NCI-H2029 treated with DMSO at 0.1 percent for 48 hours (cell line): ENCODE measurements at places on chromosomes 6 and 20.

- DNase-seq = no peak
Observed at GRCh38 chr6:137332637-137333280, 113.6 kb upstream of the IFNGR1 start.

DNA sequence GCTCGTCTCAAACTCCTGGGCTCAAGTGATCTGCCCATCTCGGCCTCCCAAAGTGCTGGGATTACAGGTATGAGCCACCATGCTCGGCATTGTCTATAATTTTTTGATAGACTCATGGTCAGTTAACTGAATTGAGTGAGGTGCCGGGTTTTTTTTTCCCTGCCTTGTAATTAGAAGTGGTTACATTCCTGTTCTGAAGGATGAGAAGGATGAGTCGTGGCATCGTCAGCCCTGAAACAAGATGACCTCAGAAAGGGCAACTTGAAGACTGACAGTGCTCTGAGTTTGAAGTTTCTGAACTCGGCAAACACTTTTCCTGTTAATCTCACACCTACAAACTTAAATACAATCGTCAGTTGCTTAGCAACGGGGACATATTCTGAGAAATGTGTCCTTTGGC lies 158.7 kb upstream of the PDE10A start:
- no peak for DNase-seq

- DNase-seq = no peak
Observed at GRCh38 chr6:129748212-129748900, 38.4 kb upstream of the ARHGAP18 start.

- DNase-seq = no peak
Observed at GRCh38 chr20:43544501-43544900, 14.3 kb upstream of the SGK2 start.

DNA sequence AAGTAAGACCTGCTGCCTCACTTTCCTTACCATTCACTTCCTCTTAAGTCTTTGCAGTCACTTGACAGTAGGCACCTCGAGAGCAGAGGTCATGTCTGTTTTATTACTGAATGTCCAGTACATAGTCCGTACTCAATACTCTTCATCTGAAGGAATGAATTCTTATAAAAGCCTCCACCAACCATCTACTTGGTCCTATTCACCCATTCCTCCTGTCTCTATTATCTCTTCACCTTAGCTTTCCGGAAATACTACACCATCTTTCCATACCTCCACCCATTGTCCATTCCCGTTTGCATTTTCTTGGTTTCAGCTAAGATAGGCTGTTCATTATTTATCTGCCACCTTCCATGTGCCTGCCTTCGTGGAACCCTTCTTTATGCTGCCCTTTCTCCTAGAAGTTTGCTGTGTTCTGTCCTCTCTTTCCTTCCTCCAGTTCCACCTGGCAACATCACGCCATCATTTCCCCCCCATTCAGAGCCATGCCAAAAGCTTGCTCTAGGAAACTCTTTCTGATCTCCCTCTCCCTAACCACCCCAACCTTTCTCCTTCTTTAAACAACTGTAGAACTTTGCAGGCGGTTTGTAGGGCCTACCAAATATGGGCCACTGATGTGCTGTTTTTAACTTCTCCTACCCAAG lies 38.3 kb downstream of the ENPP1 start:
- DNase-seq = no peak

GRCh38 chr20:37526839-37527637 lies 638 bp downstream of the BLCAP start:
- no peak for DNase-seq

DNA sequence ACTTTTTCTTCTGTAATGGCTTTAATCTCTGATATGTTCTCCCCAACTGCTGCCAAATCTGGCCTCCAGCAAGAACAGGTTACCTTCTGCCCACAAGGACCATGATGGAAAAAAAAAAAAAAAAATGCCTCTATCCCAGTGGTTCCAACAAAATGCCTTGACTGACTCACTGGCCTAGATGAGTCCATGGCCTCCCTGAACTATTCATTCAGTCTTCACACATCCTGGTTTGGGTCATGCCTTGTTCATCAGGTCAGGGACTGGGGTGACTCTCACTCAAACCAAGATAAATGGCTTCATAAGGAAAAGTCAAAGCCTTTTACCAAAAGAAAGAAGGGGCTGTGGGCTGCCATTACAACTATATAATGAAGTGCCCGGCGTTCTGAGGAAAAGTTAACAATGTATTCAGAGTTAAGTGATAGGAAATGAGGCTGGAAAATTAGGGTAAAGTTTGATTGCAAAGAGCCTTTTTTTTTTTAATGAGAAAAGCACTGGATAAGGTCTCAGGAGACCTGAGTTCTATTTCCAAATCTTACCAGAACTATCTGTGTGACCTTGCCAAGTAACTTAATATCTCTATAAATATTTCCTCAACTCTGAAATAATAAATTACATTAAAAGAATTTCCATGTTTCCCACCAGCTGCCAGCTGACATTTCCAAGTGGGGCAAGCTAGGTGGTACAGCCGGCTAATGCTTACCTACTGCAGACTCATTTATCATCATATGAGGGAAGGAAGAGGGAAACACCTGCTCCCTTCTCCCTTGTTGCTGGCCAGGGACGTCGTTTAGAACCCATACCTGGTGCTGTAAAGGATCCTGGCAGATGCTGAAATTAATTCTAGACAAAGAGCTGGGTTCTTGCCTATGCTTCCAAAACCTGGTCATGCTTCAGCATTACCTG lies 380.0 kb upstream of the MARCKS start:
- DNase-seq = no peak

DNA sequence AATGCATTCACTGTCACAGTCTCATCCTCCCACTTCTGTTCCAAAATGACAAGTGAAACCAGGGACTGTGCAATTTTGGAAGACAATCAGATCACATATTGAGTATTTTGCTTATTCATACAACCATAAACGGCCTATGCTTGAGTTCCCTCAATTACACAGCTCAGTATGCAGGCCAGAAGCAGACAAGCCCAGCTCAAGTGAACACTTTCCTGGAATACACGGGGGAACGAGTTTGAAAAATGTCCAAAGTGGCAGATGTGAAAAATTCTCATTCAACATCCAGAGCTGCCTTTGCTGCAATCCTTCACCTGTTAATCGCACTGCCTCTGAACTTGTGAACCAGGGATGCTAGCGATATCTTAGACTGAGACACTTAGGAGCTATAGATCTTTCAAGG lies 190.2 kb downstream of the COL9A1 start:
- DNase-seq = no peak

DNA sequence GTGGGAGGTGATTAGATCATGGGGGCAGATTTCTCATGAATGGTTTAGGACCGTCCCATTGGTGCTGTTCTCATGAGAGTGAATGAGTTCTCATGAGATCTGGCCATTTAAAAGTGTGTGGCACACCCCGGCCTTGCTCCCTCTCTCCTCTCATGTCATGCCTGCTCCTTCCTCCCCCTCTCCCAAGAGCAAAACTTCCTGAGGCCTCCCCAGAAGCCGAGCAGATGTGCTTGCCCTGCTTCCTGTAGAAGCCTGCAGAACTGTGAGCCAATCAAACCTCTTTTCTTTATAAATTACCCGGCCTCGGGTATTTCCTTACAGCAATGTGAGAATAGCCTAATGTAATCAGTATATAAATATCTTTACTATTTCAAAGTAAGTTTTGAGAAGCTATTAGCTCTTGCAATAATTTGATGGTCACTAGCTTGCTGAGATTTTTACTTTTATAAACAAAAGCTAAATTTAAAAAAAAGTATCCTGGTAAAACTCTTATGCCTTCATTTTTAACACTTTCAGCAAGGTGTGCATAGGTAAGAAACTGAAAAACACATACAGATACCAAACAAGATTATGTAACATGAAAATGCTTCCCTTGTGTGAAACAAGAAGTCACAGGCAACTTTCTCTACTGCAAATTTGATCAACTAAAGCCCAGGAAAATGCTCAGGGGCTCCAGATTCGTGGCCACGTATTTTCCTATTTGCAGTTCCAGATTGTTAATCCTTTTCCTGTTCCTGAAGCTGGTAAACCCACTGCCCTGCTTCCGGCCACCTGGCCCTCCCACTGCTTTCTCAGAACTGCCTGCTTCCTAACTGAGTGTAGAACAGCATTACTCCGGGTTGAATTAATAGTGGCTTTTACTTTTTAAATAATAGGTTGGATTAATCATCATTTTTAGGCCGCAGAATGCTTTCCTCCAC lies 395.1 kb upstream of the CNR1 start:
- DNase-seq = no peak

DNA sequence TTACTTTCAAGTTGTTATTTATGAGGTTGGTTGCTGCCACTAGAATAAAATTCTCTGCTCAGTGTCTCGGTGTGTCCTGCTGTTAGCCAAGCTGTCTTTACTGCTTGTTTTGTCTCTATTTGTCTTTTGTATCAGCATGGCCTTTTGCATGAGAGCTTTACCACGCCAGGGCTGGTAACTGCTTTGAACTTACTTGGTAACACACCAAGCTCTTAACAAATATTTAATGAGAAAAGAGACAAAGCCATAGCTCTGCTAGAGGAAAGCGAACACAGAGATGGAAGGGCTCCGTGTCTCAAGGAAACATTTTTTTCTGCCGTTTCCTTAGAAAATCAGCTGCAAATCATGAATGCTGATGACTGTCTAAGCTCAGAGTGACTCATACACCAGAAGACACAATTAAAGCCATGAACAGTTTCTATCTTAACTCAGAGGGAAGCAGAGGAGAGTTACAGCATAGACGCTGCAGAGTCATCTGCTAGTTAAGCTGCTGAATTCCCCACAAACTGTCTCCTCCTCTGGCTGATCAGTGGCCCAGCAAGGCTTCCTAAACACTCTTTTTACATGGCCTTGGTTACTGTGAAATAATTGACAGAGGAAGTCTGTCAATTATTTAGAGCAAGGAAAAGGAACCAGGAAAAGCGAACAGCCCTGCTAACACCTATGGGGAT lies 44.8 kb downstream of the AGPAT4 start:
- no peak for DNase-seq

DNA sequence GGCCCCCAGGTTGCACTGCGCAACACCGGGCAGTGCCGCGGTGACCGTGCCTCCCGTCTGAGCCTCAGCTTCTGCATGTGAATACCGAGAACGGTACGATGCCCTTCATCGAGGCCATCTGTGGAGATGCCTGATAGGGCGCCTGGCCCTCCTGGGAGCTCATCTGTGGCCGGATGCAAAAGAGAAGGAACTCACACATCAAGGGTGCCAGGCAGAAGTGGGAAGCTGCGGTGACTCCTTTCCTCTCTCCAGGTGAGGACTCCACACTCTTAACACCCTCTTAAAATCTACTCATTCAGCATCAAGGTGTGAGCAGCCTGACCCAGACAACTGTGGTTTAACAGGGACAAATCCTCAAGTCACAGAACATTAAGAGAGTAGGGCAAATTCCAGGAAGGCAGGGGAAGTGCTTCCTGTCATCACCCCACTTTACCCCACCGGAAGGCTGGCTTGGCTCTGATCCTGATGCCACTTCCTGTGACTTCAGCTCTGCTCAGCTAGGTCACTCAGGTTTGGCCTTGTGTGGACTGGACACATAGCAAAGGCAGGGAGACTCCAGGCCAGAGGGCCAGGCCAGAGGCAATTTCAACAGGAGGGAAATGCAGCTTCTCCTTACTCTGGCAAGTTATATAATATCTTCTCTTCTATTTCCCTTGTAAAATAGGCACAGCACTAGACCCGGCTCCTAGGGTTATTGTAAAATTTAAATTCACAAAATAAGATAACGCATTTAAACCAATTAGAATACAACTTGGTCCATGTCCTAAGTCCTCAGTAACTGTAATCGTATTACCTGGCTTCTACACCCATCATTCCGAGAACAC lies 69.4 kb downstream of the CPNE5 start:
- no peak for DNase-seq

- no peak for DNase-seq
Observed at GRCh38 chr6:100485268-100485667, 20.5 kb upstream of the SIM1 start.

- DNase-seq = peak; percentile 31
Observed at GRCh38 chr6:25660512-25660911, 8.5 kb downstream of the SCGN start.

DNA sequence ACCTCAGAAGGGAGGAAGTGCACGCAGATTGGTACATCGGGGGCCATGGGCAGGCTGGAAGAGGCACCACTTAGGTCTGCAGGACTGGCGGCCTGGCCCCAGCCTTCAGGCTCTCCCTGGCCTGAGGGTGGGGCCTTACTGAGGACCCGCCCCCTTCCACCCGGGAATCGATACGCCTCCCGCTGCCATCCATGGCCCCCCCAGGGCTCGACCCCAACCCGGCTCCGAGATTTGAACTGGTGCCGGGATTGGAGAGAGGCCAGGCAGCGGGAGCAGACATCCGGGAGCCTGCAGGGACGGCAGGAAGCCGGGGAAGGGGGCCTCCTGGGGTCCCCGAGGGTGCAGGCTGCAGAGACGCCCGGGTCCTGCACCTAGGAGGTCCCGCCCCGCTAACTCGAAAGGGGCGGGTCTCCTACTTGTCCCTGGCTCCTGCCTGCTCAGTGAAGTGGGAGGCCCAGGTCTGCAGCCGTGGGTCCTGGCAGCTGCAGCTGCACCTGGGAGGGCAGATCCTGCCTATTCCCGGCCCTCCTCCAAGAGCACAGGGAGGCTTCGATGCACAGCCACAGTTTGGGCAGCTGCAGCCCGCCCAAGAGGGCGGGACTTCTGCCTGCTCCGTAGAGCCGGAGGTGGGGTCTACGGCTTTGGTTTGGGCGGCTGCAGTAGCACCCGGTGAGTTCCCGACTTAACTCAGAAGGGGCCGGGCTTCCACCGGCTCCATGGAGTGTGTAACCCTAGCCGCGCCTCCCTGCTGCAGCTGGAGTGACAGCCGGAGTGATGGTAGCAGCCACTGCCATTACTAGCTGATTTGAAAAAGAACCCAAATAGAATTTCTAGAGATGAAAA lies 35.2 kb upstream of the TBC1D22B start:
- DNase-seq = peak; percentile 98

- no peak for DNase-seq
Observed at GRCh38 chr20:56629464-56630085, 469 bp downstream of the TFAP2C start.

DNA sequence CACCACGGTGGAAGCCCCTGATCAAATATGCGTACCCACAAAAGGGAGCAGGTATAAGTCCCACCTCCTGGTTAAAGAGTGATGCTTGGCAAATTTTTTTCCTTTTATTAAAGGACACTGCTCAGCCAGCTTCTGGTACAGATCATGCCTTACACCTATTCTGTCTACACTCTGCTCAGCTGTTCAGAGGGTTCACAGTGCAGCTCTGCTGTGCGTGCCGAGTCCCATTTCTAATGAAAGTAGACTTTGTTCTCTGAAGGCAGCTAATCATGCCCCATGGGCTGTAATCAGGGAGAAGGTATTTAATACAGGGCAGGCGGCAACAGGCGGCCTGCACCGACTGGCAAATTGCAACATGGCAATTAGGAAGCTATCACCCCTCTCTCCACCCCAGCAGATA lies 16.3 kb downstream of the LRRC73 start:
- no peak for DNase-seq

- no peak for DNase-seq
Observed at GRCh38 chr6:151236668-151237401, 2.9 kb upstream of the AKAP12 start.
